ENCODE measurements at places on chromosomes 5 and 9. TPM values are rescaled to one million over a fixed set of nuclear protein-coding genes. Genes with fewer than 3 reads are reported as not detected.

The LTC4S gene
- polyA plus RNA-seq: not detected

GRCh38 chr9:37623267-37623666 lies 27.5 kb upstream of the FRMPD1 start:
- no peak for DNase-seq

GRCh38 chr9:33750307-33750838 lies 45.0 kb upstream of the PRSS3 start:
- peak; percentile 30 for DNase-seq

- DNase-seq: no peak
Measured at GRCh38 chr9:138083873-138084272, 206.3 kb downstream of the CACNA1B start.

DNA sequence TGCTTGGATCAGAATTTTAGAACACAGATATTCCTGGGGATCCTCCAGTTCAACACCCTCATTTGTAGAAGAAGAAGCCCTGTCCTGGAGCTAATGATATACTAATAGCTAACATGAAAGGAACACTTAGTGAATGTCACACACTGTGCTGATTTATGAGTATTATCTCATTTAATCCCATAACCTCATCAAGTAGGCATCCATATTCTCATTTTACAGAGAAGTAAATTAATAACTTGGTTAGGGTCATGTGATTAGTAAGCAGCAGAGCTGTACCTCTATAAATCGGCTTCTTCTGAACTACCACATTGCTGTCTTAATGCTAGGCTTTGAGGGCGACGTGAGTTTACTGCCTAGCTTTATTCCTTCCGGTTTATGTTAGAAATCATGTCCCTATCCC lies 6.0 kb downstream of the TTC23L start:
- DNase-seq: no peak

DNA sequence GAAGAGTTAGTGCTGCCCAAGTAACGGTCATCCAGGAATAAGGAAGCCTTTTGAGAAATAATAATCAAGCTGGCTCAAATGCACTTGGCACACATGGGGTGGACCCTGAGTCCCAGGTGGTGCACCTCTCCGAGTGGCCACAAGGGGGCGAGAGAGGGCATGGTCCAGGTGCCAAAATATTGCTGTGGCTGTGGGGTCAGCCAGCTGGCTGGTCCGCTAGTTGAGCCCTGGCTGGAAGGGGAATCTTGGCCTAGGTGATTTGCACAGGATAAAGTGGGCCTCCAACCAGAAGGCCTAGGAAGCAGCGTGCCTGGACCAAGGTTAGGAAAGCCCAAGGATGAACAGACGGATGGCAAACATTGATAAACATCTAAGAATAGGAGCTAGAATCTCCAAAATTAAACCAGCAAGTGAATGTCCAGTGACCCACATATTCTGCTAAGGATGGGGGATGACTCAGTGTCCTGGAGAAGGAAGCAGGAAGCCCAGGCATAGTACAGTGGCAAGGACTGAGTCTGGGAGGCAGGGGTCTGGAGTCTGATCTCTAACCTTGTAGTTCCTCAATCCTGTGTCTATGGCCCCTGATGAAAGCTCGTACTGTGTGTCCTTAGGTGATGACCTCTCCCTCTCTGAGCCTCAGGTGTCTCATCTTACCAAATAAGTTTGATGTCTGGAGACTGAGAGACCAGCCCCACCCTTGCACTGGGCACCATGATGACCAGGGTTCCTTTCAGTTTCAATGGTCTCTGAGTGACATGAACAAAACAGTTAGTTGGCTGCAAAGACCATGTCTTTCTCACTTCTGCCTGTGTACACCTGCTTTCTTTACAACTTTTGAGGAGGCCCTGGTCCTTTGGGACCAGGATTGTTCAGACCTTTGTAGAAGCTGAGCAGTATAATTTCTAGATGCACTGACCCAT lies 19.2 kb upstream of the SHB start:
- DNase-seq: peak; percentile 78

- DNase-seq: no peak
Measured at GRCh38 chr9:70020991-70021571, 22.6 kb upstream of the MAMDC2 start.
